ENCODE measurements at places on chromosomes 7 and 10. TPM values are rescaled to one million over a fixed set of nuclear protein-coding genes. Genes with fewer than 3 reads are reported as not detected.

GRCh38 chr10:123553810-123554430, 112.2 kb upstream of the GPR26 start:
- no peaks in the 10 kb centered on the region for H3K27me3 ChIP-seq
- H3K4me1 ChIP-seq, result no peaks in the 10 kb centered on the region
- no peak for DNase-seq

- no peak overlapping the region for H3K27ac ChIP-seq
- DNase-seq, result no peak
- no peaks in the 10 kb centered on the region for H3K36me3 ChIP-seq
- no peak overlapping the region for H3K4me3 ChIP-seq
Observed at GRCh38 chr7:145378197-145378596, 542.3 kb upstream of the TPK1 start.

DNA sequence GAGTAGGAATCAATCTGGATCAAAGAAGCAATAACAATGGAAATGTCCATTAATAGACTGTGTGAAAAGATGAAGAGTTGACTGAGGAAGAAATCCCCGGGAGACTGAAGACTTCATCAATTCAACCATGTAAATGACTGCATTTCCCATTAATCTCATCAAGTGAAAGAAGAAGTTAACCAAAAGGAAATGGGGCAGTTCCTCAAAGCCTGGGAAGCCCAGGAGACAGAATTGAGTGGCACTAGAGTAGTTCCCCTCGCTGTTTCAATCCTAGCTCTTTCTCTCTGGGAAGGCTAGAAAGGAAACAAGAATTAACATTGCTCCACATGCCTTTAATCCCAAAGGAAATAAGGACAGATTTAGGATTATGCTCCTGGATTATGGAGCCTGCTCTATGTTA, 4.8 kb upstream of the OR6V1 start:
- no peaks in the 10 kb centered on the region for H3K4me1 ChIP-seq
- H3K27ac ChIP-seq, result no peak overlapping the region
- no peaks in the 10 kb centered on the region for H3K36me3 ChIP-seq
- H3K4me3 ChIP-seq, result no peak overlapping the region
- no peaks in the 10 kb centered on the region for H3K27me3 ChIP-seq

DNA sequence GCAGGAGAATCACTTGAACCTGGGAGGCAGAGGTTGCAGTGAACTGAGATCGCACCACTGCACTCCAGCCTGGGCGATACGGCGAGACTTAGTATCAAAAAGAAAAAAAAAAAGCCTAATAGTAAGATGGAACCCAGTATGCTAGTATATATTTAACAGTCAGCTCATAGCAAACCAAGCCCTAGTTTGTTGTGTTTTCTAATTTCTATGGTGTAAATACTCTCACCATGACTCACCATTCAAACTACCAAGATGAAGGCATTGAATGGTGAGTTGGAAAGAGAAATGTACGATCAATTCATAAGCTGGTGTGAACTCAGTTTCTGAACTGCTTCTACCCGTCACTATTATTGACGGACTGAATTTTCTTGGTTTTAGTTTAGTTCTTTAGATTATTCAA, 173.7 kb upstream of the KAT6B start:
- no peak overlapping the region for H3K27ac ChIP-seq
- H3K4me1 ChIP-seq, result no peaks in the 10 kb centered on the region
- H3K4me3 ChIP-seq, result no peak overlapping the region

- H3K4me3 ChIP-seq, result no peak overlapping the region
- H3K4me1 ChIP-seq, result no peaks in the 10 kb centered on the region
- H3K27me3 ChIP-seq, result peaks cover 1% of the 10 kb centered on the region
- no peaks in the 10 kb centered on the region for H3K36me3 ChIP-seq
Observed at GRCh38 chr7:29078311-29079260, 67.8 kb downstream of the CPVL start.

Gene CHCHD2
- 240 TPM for total RNA-seq

Gene HDAC9
- 51.4 TPM for total RNA-seq

DNA sequence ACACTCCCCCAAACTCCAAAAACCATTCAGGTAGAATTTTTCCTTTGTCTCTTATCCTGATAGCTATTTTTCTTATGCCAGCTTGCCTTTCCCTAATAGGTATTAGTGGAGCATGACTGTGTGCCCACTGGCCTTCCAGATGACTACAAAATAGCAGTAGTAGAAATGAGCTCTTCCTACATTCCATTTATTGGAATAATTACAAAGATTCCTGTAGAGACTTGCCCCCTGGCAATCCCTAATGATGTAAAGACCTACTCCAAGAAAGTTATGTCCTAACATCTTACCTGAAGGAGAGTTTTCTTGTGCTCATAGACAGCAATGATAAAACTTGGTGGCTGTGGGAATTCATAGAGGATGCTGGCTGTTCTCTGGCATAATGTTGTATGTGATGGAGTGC, 501.8 kb downstream of the GATA3 start:
- H3K27ac ChIP-seq, result no peak overlapping the region
- no peaks in the 10 kb centered on the region for H3K27me3 ChIP-seq
- H3K36me3 ChIP-seq, result no peaks in the 10 kb centered on the region
- DNase-seq, result no peak
- no peak overlapping the region for H3K4me3 ChIP-seq
- no peaks in the 10 kb centered on the region for H3K4me1 ChIP-seq

- H3K4me1 ChIP-seq, result no peaks in the 10 kb centered on the region
- DNase-seq, result no peak
- no peaks in the 10 kb centered on the region for H3K27me3 ChIP-seq
- H3K4me3 ChIP-seq, result no peak overlapping the region
Observed at GRCh38 chr7:149866779-149867447, 6.9 kb upstream of the ATP6V0E2 start.

DNA sequence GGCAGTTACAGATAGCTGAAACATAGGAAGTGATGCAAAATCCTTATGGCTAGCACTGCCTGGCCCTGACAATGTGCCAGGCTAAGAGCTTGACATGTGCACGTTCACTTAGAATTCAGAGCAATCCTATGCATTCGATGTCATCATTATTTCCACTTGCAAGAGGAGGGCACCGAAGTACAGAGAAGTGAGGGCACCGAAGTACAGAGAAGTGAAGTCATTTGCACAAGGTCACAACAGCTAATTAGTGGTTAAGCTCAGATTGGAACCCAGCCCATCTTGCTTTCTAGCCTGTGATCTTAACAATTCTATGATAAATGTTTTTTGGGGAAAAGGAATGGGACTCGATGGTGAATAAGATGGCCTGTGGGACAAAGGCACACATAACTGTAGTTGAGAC, 73.4 kb downstream of the ARHGAP22 start:
- H3K4me3 ChIP-seq, result no peak overlapping the region
- no peaks in the 10 kb centered on the region for H3K36me3 ChIP-seq
- H3K4me1 ChIP-seq, result no peaks in the 10 kb centered on the region
- H3K27me3 ChIP-seq, result no peaks in the 10 kb centered on the region
- DNase-seq, result no peak

GRCh38 chr10:18743926-18744325, 84.7 kb downstream of the ARL5B start:
- H3K27ac ChIP-seq, result no peak overlapping the region
- no peaks in the 10 kb centered on the region for H3K36me3 ChIP-seq
- H3K4me3 ChIP-seq, result no peak overlapping the region

DNA sequence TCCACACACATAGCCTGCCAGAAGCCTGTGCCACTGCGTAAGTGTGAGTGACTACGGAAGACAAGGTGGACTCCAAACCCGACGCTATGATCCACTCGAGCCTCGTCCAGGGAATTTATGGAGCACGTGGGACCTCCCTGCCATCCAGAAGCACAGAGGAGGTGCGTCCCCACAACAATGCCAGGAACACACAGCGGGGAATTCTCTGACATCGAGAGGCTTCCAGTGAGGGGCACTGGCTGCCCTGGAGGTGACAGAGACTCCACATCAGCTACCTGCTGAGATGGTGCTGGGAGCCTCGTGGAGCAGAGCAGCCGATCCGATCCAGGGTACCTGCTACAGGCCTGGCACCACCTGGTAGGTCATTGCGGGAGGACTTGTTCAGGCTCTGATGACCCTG, 72.2 kb upstream of the INSIG1 start:
- peak; percentile 32 for DNase-seq
- H3K36me3 ChIP-seq, result no peaks in the 10 kb centered on the region
- H3K4me3 ChIP-seq, result no peak overlapping the region

DNA sequence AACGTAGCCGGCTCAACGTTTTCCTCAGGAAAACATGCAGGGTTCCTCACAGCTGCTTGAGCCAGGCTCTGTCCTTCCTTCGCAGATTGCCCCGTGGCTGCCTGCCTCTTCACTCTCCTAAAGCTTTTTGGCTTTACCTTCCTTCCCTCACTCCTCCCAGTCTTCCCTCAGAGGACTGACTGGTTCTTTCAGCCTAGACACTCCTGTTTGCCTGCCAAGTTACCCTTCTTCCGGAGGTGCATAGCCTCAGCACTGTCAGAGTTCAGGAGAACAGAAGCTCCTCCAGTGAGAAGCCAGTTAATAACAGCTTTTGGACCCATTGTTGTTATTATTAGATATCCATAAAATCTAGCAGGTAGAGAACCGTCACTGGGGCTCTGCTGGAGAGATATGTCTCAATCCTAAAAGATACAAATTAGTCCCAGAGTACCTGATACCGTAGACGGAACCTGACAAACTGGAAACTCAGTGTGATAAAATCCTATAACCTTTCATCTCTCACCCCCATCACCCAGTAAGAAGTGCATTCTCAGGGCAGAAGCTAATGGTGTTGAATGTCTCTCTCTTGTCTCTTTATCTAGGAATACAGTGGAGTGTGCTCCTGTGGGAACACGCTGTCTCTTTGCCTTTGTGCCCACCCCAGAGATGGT, 79.6 kb downstream of the SND1 start:
- no peaks in the 10 kb centered on the region for H3K4me1 ChIP-seq
- no peak for DNase-seq
- no peak overlapping the region for H3K4me3 ChIP-seq
- no peaks in the 10 kb centered on the region for H3K27me3 ChIP-seq

GRCh38 chr7:107867858-107868466, 23.0 kb upstream of the DLD start:
- no peaks in the 10 kb centered on the region for H3K36me3 ChIP-seq
- no peak for DNase-seq
- H3K4me3 ChIP-seq, result no peak overlapping the region
- H3K27ac ChIP-seq, result no peak overlapping the region
- no peaks in the 10 kb centered on the region for H3K4me1 ChIP-seq

GRCh38 chr10:126972635-126973414, 67.6 kb downstream of the DOCK1 start:
- no peaks in the 10 kb centered on the region for H3K4me1 ChIP-seq
- peak overlapping the region; percentile 29 for H3K27ac ChIP-seq
- no peak for DNase-seq
- peaks cover 1% of the 10 kb centered on the region for H3K36me3 ChIP-seq

Gene SNX10
- total RNA-seq, result 5.6 TPM

- H3K4me3 ChIP-seq, result peak overlapping the region; percentile 54
- no peaks in the 10 kb centered on the region for H3K27me3 ChIP-seq
- no peaks in the 10 kb centered on the region for H3K4me1 ChIP-seq
Observed at GRCh38 chr10:22228167-22228938, 10.5 kb upstream of the EBLN1 start.

Gene TBRG4
- 41.4 TPM for total RNA-seq

DNA sequence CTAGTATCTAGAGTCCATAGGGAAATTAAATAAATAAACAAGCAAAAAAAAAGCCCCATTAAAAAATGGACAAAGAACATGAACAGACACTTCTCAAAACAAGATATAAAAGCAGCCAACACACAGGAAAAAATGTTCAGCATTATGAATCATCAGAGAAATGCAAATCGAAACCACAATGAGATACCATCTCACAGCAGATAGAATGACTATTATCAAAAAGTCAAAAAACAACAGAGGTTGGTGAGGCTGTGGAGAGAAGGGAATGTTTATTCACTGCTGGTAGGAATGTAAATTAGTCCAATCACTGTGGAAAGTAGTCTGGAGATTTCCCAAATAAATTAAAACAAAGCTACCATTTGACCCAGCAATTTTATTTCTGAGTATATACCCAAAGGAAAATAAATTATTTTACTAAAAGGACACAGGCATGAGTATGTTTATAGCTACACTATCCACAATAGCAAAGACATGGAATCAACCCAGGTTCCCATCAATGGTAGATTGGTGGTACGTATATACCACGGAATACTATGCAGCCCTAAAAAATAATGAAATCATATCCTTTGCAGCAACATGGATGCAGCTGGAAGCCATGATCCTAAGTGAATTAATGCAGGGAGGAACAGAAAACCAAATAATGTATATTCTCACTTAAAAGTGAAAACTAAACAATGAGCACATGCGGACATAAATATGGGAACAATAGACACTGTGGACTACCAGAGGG, 366.5 kb upstream of the SEMA3C start:
- H3K27ac ChIP-seq, result no peak overlapping the region
- H3K27me3 ChIP-seq, result no peaks in the 10 kb centered on the region
- DNase-seq, result no peak
- no peak overlapping the region for H3K4me3 ChIP-seq
- no peaks in the 10 kb centered on the region for H3K36me3 ChIP-seq
- peaks cover 2% of the 10 kb centered on the region for H3K4me1 ChIP-seq

Gene PNLIPRP3
- not detected for total RNA-seq

DNA sequence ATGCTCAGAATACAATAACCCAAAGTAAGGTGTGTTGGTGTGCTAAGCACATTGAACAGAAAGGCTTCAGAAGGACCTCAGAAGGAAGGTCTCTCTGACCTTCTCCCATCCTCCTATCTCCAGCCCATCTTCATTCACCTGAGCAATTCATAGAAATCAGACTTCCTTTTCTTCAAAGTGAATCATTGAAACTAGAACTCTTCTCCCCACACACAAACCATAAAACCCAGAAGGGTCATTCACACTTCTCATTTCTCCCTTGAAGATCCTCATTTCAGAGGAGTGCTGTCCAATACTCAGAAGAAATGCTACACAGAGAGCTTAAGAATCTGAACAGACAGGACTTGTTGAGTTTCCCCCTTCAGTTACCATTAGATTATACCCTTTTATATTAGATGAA, 89.5 kb downstream of the VWDE start:
- no peak overlapping the region for H3K27ac ChIP-seq
- H3K4me1 ChIP-seq, result no peaks in the 10 kb centered on the region
- DNase-seq, result no peak
- no peak overlapping the region for H3K4me3 ChIP-seq
- H3K36me3 ChIP-seq, result no peaks in the 10 kb centered on the region
- H3K27me3 ChIP-seq, result no peaks in the 10 kb centered on the region

Gene SDK1
- 20.0 TPM for total RNA-seq

GRCh38 chr10:31272841-31273240, 46.2 kb upstream of the ZEB1 start:
- H3K4me3 ChIP-seq, result no peak overlapping the region
- no peaks in the 10 kb centered on the region for H3K36me3 ChIP-seq
- H3K27me3 ChIP-seq, result no peaks in the 10 kb centered on the region

- H3K4me1 ChIP-seq, result no peaks in the 10 kb centered on the region
- H3K36me3 ChIP-seq, result no peaks in the 10 kb centered on the region
- no peak overlapping the region for H3K27ac ChIP-seq
- no peaks in the 10 kb centered on the region for H3K27me3 ChIP-seq
Observed at GRCh38 chr7:132138817-132139216, 437.5 kb downstream of the PLXNA4 start.

DNA sequence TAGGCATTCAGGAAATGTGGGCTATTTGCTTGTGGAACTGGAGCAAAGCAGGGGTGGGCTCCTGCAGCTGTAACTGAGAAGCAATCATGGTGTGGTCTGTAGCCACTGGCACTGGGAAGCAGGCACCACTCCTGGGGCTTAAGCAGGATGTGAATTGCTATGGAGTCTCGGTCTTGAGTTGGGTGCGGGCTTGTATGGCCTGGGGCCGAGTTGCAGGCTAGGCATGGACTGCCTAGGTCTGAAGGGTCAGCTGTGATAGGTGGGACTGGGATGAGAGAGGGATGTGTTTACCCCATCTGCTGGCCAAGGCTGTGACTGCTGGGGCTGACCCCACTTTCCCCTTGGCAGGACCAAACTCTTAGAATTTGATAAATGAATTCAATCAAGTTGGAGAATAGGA, 43.0 kb downstream of the ADCY1 start:
- no peak overlapping the region for H3K27ac ChIP-seq
- no peak overlapping the region for H3K4me3 ChIP-seq
- DNase-seq, result no peak
- H3K4me1 ChIP-seq, result no peaks in the 10 kb centered on the region
- H3K36me3 ChIP-seq, result no peaks in the 10 kb centered on the region
